ENCODE measurements at places on chromosomes 16 and 17.

DNA sequence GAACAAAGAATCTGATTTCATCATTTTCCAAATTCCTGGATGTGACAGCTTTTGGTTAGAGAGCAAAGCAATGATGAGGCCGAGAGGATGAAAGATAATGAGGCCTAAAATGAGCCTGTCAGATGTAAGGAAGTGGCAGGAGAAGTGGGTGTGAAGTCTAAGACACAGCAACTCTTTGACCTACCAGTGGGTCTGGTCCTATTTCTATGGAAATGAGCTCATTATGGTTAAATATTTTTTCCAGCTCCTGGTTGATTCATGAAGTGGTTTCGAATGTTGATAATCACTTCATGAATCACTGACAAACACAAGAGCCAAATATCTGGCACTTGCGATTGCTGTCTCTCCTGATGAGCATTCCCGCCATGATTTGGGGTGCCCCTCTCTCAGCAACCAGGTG is 273.3 kb upstream of the CDH5 start:
- no peak for DNase-seq

- no peak for DNase-seq
Measured at GRCh38 chr16:77277571-77277970, 78.4 kb downstream of the SYCE1L start.

GRCh38 chr16:28100810-28101532 is 37.5 kb upstream of the GSG1L start:
- DNase-seq: no peak

- no peak for DNase-seq
Measured at GRCh38 chr16:82776470-82777146, 149.8 kb downstream of the CDH13 start.

DNA sequence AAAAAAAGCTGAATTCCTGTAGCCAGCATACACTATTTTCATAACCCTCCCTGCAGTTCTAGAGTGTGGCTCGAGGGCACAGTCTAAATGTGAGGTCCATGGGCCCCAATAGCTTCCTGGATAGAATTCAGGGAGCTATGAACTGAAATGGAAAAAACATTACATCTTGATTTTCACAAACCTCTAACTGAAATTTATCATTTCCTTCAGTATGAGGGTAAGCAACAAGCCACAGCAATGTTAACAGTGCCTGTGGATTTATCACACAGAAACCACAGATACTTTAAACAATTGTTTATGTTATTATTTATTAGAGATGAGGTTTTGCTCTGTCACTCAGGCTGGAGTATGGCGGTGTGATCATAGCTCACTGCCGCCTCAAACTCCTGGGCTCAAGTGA is 18.2 kb downstream of the TMEM92 start:
- no peak for DNase-seq

- no peak for DNase-seq
Measured at GRCh38 chr16:78988361-78988969, 612.1 kb downstream of the MAF start.

- DNase-seq: no peak
Measured at GRCh38 chr16:86955136-86955855, 361.9 kb downstream of the C16orf95 start.

GRCh38 chr17:69142175-69142802 is 594 bp upstream of the ABCA6 start:
- no peak for DNase-seq

DNA sequence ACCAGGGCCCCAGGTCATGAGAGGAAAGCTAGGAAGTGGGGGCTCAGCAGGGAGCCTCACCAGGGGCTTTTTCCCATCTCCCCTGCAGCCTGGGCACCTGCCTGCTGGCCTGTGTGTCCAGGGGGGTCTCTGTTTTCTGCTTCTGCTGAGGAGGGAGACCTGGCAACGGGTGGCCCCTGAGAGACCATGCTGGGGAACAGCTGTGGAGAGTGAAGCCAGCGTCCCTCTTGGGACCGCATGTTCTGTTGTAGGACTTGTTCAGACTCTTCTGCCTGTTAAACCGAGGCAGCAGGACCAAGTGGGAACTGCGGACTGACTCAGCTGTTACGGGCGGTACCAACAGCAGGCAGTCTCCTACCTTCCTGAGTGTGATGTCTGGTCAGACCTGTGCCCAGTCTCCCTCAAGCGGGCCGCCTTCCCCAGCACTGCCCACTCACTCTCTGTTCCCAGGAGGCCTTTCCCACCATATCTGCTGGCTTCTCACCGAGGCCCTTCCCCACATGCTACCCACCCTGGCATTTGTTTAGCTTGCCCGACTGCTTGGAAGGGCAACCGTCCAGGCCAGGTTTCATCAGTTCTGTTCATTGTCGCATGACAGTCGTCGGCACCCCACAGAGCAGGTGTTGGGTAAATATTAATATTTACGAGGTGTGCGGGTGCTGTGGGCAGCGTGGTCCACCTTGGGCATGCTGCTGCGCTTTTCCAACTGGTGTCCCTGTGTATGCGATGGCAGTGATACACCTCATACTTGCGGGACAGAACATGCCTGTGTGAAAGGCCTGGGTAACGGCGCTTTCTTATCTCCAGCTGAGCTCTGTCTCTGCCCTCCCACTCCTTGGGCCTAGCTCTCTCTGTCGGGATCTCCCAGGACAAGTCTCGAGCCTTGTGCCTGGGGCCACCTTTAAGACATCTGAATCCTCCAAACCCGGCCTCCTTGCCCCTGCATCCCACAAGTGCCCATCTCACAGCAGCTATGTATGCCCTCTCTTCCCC is 69.4 kb downstream of the MPRIP start:
- no peak for DNase-seq

- no peak for DNase-seq
Measured at GRCh38 chr16:14957576-14958322, 17.1 kb upstream of the PDXDC1 start.

DNA sequence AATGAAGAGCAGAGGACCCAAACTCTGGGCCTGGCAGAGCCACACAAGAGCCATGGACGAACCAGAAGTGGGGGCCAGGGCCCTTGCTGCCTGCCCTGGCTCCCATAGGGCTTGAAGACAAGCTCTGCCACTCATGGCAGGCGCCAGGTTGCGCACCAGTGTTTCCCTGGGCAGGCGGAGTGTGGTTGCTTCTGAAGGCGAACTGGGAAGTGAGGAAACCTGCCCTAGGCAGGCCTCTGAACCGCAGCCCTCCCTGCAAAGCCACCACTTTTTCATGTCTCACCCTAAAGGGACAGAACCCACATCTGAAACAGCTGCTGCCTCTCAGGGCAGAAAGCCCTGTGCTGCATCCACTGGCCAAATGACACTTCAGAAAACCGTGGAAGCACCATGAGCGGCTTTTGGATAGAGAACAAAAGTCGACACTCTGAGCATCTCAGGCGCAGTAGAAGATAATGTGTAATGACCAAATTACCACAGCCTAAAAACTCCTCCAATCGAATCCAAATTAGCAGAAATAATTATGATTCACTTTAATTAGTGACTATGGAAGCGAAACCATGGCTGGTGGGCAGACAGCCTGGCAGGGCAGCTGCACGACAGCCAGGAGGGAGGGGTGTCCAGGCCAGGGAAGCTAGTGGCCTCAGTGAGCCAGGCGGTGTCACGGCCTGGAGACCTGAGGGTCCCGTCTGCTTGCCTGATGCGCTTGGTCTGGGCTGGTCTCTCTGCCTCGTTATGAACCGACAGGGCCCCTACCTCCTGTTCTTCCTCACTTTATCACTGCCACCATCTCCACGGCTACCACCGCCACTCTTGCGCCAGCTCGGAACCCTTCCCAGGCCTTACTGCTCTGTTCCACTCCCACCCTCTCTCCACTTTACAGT is 59.1 kb downstream of the PRMT7 start:
- DNase-seq: no peak

- no peak for DNase-seq
Measured at GRCh38 chr16:66292241-66292935, 74.1 kb upstream of the CDH5 start.

DNA sequence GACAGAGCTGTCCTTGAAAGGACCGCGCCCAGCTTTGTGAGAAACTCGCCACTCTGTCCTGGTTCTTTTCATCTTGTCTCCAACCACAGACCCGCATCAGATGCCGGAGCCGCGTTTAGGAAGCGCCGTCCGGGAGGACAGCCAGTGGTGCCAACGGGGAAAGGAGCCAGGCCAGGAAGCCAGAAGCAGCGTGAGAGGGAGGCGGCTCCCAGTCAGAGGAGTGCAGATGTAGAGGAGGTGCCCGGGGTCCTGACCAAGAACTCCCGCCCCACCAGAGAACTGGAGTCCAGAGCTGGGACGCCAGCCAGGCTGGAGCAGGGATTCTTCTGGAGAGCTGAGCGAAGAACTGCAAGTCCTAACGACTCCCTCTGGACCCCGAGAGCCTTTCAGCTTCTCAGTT is 49.3 kb upstream of the TNRC6C start:
- DNase-seq: no peak

GRCh38 chr16:80996688-80997138 is 10.0 kb downstream of the CMC2 start:
- no peak for DNase-seq

- DNase-seq: no peak
Measured at GRCh38 chr17:56826611-56827414, 6.9 kb downstream of the C17orf67 start.

- DNase-seq: no peak
Measured at GRCh38 chr16:88334778-88335720, 47.7 kb upstream of the ZNF469 start.

- DNase-seq: no peak
Measured at GRCh38 chr17:48484256-48484655, 46.6 kb downstream of the HOXB1 start.

DNA sequence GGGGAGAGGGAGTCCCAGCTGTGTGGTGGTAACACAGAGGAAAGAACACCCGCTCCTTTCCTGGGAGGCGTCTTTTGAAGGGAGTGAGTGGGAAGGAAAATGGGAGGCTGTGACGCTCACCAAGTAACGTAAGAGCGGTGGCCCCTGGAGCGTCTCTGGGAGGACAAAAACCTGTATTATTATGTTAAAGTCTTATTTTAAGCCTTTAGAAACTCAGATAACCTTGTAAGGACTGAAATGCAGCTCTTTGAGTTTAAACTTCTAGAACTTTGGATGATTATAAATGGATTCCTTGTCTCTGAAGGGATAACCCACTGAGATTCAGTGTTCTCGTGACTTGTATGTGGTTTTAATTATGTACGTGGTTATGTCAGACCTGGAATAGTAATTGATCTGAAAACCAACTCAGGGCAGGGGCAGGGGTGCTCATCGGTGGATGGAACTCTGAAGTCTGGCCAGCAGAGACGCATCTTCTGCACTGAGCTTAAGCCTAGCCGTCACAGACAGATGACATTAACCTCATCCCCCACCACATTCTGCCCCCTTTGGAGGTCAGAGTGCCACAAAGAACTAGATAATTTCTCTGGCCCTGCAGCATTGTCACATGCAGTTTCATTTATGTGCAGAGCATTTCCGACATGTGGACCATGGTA is 41.8 kb upstream of the SLC12A3 start:
- DNase-seq: no peak

- no peak for DNase-seq
Measured at GRCh38 chr16:78211946-78212345, 112.5 kb downstream of the WWOX start.

GRCh38 chr16:26149364-26150190 is 457.8 kb downstream of the HS3ST4 start:
- DNase-seq: no peak

GRCh38 chr16:66325717-66326376 is 40.6 kb upstream of the CDH5 start:
- no peak for DNase-seq

GRCh38 chr16:27106305-27106704 is 39.6 kb downstream of the C16orf82 start:
- no peak for DNase-seq

DNA sequence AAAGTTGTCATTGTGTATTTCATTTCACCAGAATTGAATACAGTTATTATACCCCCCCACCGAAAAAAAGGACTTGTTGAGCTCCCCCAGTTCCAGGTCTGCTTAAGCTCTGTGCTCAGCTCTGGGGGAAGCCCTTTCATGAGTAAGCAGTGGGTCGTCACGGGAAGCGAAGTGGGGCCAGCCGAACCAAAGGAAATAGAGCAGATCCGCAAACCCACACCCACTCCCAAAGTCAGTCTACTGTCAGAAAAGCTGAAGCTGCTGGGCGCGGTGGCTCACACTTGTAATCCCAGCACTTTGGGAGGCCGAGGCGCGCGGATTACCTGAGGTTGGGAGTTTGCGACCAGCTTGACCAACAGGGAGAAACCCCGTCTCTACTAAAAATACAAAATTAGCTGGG is 50.1 kb downstream of the PECAM1 start:
- no peak for DNase-seq

- DNase-seq: no peak
Measured at GRCh38 chr16:7027401-7027800, 305.2 kb upstream of the RBFOX1 start.
